Aorta (tissue), 5 donors: ENCODE measurements at places on chromosomes 6 and 20.

DNA sequence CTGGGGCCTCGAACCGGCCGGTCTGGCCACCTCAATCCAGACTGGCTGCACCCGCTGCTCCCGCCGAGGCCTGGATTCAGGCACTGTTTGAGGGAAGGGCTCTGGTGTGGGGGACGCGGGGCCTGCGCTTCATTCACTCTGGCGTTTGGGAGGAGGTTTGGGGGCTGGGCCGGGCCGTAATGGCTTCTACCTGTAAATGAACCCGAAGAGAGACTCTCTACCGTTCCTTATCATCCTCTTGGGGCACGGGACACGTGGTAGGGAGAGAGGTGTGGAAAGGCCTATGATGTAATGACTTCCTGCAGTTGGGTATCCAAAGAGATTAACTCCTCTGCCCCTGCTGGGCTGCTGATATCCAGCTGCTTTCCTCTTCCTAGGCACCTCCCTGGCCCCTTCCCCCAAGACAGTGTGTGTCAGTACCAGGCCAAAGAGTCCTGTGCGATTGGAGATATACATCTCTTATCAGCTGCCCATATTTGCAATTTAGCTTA, 1.8 kb downstream of the FOXO3 start:
- DNase-seq: peak; percentile 79

DNA sequence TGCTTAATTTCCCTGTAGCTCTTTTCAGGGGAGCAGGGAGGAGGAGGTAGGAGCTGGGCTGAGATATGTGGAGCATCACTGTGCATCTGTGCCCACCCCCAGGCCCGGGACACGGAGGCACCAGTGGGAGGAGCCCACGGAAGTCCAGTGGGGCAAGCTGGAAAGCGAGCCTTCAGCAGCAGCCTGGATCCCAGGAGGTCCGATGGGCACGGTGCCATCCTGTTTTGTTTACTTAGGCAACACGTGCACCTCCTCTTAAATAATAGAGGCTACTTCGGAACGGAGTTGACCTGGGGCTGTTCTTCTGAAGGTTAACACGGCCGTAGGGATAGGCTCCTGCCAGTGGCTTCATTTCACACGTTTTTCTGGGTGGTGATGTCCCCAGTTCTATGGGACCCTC, 51.6 kb downstream of the CDH4 start:
- DNase-seq: no peak

- no peak for DNase-seq
These were observed 13.5 kb upstream of the PRDM1 start for GRCh38 chr6:106072501-106073090.

GRCh38 chr6:104559435-104560202, 300.1 kb downstream of the HACE1 start:
- no peak for DNase-seq
